ENCODE measurements at places on chromosomes 12 and 14. TPM values are rescaled to one million over a fixed set of nuclear protein-coding genes. Genes with fewer than 3 reads are reported as not detected.
A peak's percentile ranks its signal among the peaks of the same experiment; 100 is the strongest.

MANSC4 gene
- polyA plus RNA-seq: not detected

ACRBP gene
- 1.4 TPM for polyA plus RNA-seq

- DNase-seq: peak; percentile 84
Observed at GRCh38 chr14:77037938-77038568, 9.5 kb upstream of the IRF2BPL start.

DNA sequence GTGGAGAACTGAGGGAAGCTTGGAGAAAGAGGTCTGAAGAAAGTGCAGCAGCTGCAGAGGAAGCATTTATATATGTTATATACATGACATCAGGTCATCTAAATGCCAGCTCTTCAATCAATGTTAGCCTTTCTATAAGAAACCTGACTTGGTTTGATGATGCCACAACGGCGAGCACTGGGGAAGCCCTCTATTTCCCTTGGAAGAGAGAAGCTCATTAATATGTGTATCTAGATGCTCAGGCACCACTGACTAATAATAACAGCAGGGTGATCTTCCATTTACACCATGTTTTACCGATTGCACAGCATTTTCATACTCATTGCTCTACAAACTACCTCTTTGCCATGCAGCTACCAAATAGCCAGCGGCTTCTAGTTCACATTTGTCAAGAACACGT lies 811 bp downstream of the ACYP1 start:
- DNase-seq: no peak

DNA sequence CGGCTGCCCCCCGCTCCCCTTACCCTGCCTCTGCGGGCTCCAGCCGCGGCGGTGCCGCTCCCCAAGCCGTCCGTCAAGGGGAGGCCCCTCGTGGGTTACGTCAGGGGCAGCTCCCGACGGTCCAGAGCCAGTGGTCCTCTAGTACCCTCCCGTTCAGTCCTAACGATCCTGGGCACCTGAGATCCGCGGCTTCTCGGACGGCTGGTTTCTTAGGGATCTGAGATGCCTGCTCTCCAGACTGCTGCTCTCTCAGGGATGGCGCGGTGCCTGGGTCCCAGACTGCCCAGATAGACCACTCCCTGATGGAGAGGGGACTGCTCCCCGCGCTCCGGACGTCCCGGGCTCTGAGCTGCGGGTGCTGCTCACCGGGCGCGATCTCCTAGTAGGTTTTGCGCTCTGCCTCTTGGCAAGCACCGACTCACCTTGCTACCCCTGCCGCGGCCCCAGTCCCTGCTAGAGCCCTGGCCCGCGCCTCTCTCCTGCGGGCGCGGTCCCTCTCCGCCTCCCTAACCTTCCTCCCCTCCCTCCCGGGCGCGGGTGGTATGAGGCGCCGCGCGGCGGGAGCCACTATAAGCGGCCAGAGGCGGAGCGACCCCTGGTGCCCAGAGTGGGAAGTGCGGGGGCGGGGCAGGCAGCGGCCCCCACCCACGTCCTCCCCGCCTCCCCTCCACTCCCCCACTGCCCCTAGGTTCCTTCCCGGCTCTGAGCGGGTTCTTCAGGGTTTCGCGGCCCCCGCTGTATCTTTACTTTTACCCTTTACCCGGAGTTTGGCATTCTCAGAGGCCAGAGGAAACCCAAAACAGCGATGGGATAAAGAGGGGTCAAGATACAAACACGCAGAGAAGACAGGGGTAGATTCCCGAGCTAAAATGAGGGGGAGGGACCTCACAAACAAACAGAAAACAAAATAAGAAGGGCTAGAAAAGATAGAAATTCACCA lies at the start of gene C1QL4:
C1QL4 (minus strand) TSS at position 544 of the 940 bp plus-strand sequence. CDS start 711 bp downstream, outside the sequence.
- peak; percentile 53 for DNase-seq

- DNase-seq: no peak
Observed at GRCh38 chr12:19894803-19895202, 455.5 kb downstream of the AEBP2 start.

GRCh38 chr14:58823312-58823711 lies 185.6 kb downstream of the DACT1 start:
- no peak for DNase-seq

DNA sequence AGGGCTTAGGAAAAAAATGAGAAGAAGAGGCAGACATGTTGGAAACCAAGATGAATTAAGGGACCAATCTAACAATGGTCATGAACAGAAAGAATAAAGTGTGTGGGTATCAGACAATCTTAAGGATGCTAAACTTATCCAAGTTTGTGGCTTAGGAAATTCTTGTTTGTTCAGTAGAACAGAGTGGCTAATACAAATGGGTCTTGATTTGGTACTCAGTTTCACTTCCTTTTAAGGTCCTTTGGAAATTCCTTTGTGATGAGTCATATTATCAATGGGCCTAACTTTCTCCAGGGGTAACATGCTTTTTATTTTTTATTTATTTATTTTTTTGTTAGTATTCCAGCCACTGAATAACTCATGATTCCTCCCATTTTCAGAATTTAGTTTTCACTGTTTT lies 1154.7 kb upstream of the FLRT2 start:
- no peak for DNase-seq

DNA sequence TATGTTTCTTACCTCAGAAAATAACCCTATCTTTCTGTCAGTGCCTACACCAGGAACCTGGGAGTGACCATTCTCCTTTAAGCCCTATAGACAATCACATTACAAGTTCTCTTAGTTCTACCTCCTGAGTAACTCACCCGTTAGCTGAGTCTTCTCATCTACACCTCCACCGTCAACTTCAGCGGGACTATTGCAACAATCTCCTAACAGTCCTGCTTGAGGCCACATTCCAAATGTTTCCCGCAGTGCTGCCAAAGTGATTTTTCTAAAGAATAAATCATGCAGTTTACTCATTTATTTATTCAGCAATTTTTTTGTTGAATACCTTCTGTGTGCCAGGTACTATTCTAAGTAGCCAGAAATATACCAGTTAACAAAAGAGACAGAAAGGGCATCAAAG lies 285.0 kb upstream of the GRIP1 start:
- DNase-seq: no peak

PIWIL1 gene
- polyA plus RNA-seq: not detected

- DNase-seq: peak; percentile 60
Observed at GRCh38 chr14:64293976-64294671, at the start of gene ESR2. Gene ESR2, minus strand, starts transcription at chr14:64294371. Its CDS starts 11,386 bp downstream, at chr14:64282985.

DNA sequence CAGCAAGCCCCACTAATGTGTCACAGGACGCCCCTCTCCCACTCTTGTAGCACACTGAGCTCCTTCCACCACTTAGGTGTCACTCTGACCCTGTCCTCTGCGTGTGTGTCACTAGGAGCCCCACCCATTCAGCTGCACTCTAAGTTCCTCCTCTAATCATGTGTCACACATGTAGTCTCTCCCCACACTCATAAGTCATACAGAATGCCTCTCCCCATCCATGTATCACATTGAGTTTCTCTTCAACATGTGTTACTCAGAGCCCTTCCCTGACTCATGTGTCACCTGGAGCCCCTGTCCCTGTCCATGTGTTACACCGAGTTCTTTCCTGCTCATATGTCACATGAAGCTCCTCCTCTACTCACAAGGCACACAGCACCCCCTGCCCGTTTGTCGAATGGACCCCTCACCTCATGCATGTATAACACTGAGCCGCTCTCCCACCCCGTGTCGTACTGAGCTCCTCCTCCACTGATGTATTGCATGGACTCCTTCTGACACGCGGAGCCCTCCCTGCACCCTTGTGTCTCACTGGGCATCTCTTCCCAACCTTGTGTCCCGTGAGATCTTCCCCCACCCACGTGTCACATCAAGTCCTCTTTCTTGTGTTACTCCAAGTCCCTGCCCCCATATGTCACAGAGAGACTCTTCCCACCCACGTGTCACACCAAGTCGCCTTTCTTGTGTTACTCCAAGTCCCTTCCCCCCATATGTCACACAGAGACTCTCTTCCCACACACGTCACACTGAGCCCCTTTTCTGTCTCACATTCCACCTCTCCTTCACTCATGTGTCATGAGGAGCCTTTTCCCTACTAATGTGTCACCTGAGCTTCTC lies 31.0 kb downstream of the RTL1 start:
- DNase-seq: no peak

GRCh38 chr12:47891356-47891755 lies 13.4 kb downstream of the VDR start:
- DNase-seq: no peak

DTX1 gene
- 44.6 TPM for polyA plus RNA-seq

GRCh38 chr12:93379326-93379980 lies 1.7 kb downstream of the NUDT4 start:
- peak; percentile 57 for DNase-seq

RNASE1 gene
- polyA plus RNA-seq: 358 TPM

RDH16 gene
- polyA plus RNA-seq: 0.17 TPM

RASAL1 gene
- 12.3 TPM for polyA plus RNA-seq

ZDHHC22 gene
- polyA plus RNA-seq: 30.2 TPM

DNA sequence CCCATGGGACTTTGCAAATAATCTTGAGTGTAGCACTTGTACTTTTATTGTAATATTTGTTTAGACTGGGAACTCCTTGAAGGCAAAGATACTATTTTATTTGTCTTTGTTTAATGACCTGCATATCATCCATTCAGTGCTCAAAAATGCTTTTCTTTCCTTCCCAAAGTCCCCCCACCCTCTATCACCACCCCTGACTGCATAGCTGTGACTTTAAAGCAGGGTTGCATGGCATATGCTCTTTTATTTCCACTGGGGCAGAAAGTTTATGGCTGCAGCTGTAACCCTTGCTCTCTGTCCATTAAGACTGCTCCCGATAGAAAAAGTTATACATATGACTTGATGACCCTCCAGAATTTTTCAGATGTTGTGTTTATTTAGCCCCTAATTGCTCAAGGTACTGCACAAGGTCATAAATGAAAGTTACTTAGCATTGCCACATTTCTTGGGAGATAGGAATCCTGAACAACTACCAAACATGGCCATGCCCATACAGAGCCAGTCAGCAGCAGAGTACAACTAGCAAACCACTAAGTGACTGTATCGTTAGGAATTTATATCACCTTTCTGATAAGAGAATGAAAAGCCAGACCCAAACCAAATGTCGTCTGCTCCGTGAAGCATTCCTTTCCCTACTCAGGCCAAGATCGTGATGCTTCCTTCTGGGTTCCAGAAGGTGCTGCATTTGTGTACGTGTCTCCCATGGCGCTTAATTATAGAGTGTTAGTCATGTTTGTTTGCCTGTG lies 114.3 kb downstream of the DIP2B start:
- DNase-seq: no peak

ZBTB42 gene
- 2.2 TPM for polyA plus RNA-seq

BCL2L2 gene
- polyA plus RNA-seq: 35.7 TPM

KRT1 gene
- polyA plus RNA-seq: not detected

DNA sequence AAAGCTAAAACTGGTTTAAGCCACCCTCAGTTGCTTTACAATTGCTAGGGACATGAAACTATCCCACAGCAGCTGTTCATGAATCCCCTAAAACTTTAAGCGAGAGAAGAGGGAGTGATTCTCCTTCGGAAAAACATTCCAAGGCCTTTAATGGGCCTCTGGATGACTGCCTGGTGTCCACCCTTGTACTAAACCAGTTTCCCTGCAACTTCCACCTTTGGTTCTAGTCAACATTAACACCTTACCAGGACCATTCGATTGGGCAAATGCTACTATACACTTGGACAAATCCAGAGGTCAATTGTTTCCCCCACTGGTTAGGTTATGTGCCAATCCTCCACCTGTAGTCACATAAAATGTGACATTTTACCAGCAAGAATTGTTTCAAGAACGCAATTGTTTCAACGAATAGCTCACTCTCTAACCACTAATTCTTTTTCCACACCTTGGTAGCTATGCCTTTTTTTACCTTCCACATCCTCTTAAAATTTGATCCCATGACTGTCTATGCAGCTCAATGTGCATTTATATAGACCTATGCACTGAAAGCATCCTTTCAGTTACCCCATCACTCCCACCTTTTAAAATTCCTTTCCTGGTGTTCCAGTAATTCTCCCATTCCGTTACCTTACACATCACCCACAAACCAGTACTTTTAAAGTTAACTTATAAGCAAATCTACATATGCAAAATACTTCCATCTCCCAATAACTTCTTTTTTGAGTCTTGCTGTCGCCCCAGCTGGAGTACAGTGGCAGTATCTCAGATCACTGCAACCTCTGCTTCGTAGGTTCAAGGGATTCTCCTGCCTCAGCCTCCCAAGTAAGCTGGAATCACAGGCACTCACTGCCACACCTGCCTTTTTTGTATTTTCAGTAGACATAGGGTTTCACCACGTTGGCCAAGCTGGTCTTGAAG lies 3.6 kb downstream of the UBC start:
- no peak for DNase-seq

DNA sequence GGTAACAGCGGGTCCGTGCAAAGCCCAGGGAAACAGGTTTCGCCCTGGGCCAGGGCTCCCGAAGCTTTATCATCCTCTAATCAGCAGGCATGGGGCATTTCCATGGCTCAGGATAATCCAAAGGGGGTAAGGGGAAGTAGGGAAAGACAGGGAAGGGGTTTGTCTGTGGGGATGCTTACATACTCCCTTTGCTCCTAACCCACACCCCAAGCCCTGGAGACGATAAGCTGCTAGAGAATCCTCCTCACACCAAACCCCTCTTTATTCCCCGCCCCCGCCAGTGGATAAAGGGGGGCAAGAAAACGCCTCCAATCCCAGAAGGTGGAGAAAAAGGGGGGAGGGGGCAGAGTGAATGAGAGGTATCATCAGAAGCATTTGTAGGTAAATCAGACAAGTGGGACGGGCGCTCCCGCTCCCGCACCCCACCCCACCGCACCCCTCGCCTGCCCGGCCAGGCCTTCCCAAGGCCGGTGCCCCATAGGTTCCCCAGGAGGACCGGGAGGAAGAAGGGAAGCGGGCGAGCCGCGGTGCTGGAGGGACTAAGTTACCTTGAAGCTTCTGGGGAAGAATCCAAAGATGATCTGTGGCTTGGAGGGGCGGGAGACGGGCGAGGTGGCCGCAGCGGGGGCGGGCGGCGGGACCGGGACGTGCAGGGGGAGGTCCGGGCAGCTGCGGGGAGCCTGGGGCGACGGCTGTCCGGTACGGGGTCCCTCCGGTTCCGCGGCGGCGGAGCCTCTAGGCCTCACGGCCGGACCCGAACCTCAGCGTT lies 762 bp downstream of the PPP2R5E start:
- peak; percentile 79 for DNase-seq

SNAPC1 gene
- polyA plus RNA-seq: 3.1 TPM

IQSEC3 gene
- 38.6 TPM for polyA plus RNA-seq

GRCh38 chr12:27906658-27907473 lies 65.7 kb downstream of the PTHLH start:
- DNase-seq: no peak

DNA sequence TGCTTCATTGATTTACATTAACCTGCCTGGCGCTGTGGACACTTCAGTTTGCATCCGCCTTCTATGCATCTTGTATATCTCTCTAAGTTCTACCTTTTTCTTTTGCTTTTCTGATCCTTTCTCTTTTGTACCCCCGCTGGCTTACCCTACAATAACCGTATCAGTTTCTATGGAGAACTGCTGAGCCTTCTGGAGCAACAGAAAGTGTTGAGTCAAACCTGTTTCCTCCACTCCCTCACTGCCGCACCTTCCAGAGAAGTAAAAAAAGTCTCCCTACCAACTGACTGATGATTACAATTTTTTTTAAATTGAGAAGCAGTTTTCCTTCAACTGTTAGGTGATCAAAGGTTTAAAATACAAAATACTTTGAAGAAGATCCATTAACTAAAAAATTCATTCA lies 17.4 kb downstream of the EXD2 start:
- DNase-seq: no peak

DNA sequence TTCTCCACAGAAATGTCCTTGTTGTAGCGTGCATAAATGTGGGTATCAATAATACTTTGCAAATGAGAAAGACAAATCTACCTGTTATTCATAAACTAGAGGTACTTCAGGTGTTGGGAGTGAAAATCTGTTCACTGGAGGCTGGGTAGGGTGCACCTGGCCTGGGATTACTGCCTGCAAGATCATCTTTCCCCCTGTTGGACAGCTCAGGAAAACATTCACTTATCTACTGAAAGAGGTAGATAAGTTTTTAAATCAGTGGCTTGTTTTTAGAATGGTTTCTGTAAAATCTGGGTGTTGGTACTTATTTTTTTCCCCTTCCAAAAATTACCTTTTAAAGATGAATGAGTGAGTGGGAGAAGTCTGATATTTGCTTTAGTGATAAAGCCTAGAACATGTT lies 95.6 kb downstream of the DIP2B start:
- no peak for DNase-seq
